ENCODE measurements at places on chromosomes 6 and 20.

DNA sequence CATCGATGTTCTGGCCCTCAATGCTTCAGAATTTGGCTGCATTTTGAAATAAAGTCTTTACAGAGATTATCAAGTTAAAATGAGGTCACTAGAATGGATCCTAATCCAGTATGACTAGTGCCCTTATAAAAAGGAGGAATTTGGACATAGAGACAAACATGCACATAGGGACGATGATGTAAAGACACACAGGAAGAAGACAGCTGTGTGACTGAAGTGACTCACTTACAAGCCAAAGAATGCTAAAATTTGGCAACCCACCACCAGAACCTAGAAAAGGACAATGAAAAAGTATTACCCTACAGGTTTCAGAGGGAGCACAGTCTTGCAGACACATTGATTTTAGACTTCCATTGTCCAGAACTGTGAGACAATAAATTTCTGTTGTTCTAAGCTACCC lies 322.8 kb upstream of the GJE1 start:
- no peak for DNase-seq

DNA sequence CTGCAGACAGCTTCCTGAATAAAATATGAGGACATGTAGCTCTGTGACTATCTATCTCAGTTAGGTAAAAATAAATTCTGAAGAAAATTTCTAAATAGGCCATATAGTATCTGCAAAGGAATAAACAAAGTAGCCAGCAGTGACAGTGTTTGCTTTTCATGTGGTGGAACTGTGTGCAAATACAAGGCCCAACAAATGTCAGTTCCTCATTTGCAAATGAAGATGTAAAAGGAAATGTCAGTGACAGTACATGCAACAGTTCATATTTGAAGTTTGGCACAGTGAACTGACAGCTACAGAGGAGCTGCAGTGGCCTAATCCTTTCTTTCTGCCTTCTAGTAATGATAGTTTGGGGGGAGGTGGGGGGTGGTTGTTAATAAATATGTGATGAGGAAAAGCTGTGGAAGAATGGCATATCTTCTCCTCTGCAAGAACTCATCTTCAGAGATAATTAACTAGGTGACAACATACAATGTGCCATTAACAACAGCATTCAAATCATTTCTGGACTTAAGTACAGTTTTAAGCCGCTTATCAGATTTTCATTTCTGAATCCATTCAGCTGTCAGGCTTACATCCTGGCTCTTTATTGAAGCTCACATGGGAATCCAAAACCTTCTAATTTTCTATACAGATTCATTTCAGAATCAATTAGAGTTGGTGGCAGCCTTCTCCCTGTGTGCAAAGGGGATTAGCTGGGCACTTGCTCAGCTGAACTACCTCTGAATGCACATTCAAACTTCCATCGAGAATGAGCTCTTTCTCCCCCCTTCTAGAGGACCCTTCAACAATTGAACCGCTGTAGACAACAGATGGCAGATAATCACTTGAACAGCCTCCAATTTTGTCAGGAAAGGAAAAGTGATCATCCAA lies 1059.0 kb upstream of the EPHA7 start:
- no peak for DNase-seq

DNA sequence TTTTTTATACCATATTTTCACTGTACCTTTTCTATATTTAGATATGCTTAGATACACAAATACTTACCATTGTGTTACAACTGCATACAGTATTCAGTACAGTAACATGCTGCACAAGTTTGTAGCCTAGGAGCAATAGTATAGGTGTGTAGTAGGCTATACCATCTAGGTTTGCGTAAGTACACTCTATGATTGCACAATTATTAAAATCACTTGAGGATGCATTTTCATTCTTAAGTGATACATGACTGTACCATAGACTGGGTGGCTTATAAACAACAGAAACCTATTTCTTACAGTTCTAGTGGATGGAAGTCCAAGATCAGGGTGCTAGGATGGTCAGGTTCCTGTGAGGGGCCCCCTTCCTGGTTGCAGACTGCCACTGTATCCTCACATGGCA lies 234.1 kb downstream of the SLC35F1 start:
- no peak for DNase-seq

DNA sequence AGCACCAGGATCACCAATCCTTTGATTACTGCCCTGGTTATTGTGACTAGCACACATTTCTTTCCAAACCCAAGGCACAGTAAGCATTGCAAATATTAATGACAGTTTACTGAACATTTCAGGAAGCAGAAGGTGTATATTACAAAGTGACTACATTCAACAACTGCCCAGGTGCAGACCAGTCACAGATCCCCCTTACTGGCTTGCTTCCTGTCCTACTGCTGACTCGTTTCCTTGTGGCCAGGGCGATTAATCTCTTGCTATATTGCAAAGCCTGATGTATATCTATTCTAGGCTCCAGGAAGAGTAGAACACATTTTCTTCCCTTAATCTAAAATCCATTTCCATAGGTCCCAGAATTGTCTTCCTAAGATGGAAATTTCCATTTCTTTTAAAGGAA lies 77.2 kb upstream of the EPHA7 start:
- DNase-seq = no peak

DNA sequence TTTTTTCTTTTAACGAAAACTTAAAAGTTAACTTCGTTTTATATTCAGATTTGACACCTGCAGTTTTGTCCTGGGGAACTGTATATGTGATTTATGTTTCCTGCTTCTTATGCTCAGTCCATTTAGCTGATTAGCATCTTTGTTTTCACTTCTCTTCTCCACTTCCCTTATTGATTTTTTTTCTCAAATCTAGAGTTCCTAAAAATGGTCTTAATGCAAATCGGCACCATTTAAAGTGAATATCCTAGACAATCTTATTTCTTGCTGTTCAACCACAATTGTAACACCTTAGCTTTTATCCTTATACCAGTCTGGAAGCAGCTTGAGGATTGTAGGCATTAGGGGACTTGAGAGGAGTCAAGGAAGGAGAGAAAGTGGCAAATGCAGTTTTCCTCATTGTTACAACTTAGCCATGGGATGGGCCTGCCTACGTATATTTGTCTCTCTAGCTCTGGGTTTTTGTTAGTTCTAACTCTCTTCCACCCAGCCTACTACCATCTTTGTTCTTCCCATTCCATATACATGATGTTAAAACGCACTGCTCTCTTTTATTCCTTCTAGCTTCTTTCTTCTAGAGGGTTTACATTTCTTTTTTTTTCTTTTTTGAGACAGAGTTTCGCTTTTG lies 8.5 kb downstream of the QRSL1 start:
- no peak for DNase-seq

DNA sequence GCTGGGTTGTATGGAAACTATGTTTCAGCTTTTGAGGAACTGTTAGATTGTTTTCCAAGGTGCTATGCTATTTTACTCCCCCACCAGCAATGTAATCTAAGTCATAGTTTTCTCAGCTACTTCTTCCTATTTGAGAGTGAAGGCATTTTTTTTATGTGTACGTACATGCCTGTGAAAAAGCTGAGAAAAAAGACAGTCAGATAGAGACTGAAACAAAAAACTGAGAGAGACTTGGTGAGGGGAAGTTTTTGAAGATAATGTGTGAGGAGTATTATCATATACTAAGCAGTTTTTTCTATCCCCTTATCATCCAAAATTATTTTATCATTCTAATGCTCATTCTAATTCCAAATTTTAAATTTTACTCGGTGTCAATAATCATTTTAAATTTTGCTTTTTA lies 780.0 kb downstream of the BCKDHB start:
- no peak for DNase-seq

DNA sequence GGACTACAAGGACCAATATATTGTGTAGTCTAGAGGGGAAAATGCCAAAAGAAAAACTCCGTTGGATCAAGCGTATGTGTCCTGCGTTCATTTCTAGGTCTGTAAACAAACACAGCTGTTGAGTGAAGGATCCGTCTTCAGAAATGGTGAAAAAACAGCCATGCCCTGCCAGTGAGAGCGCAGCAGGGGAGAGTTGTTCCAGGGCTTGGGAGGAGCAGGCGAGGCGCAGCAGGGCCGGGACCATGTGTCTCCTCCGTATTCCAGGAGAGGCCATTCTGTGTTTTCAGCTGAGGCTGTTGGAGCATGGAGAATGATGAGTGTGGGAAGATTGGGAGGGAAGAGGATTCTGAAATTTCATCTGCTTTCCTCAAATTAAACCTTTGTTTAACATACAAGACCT lies 38.0 kb downstream of the BMP6 start:
- no peak for DNase-seq

DNA sequence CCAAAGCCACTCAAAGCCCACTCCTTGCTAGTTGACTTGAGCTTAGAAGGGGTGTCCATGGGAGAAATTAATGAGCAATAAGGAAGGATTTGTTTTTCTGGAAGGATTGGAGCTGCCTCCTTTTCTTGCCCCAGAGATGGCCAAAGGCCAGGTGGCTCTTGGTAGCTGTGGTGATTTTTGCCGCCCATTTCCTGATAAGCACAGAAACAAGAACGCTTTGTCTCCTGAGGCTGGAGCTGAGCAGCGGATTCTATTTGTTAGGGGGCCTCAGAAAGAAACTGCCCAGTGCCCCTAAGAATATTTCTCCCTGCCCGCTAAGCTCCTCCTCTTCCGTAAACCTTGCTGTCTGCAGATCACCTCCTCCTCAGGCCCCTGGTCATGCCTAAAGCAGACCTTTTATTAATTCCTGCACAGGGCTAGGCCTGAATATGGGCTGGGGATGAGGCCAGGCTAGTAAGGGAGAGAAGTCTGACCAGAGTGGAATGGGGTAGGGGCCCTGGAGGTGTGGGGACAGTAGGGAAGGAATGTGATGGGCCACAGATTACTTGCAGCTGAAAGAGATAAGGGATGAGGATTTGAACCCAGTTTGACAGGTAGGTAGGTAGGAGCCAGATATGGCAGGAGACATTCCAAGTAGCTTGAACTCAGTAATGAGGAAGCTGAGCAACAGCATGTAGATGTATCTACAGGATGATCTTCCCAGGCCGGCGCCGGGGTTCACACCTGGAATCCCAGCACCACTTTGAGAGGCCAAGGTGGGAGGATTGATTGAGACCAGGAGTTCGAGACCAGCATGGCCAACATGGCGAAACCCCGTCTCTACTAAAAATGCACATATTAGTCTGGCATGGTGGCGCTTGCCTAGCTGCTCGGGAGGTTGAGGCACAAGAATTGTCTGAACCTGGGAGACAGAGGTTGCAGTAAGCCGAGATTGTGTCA lies 71.2 kb upstream of the NAA20 start:
- DNase-seq = no peak

- no peak for DNase-seq
Measured at GRCh38 chr6:29749308-29749662, 26.1 kb downstream of the HLA-F start.

GRCh38 chr6:135227349-135227748 lies 46.2 kb downstream of the MYB start:
- no peak for DNase-seq

Data from stimulated activated CD8-positive, alpha-beta memory T cell treated with anti-CD3 and anti-CD28 coated beads, Interleukin-12 subunit alpha, Interleukin-12 subunit beta, amount 100 ng/mL, for 4 hours (primary cell).